Hematopoietic multipotent progenitor cell treated with erythropoietin and hydrocortisone succinate and interleukin-3 and kit ligand, for 6 days (in vitro differentiated cells): ENCODE measurements at places on chromosomes 2 and 18.

DNA sequence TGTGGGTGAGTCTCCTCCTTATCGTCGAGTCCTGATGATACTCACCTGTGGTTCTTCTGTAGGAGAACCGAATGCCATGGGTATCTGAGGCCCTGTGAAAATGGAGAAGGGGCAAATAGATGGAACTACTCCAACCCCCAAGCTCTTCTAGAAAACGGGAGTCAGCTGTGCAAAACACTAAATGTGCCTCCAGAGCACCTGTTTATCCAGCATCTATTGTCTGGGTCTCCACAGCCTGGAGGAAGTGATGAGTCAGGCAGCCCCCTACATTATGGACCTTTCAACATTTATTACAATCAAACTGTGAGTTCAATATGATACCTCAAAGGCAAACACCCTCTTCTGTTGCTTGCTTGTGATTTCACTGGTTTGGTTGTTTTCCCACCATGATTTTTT lies 9.8 kb upstream of the LRRFIP1 start:
- DNase-seq, result no peak

DNA sequence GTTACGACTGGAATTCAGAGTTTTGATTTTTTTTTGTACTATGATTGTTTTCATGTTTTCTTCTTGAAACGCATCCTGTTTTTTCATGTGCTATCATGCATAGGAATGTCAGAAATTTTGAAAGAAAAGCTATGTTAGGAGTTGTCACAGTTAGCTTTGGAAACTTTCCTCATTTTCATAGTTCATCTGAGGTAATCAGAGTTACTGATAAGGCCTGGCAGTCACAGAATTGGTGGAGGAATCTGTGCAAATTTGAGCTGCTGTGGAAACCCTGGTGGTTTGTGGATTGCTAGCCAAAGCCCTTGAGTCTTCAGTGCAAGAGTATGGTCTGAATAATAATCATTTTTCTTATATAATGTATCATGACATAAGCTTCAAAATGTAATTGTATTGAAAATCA lies 401.0 kb downstream of the CNTNAP5 start:
- no peak for DNase-seq

DNA sequence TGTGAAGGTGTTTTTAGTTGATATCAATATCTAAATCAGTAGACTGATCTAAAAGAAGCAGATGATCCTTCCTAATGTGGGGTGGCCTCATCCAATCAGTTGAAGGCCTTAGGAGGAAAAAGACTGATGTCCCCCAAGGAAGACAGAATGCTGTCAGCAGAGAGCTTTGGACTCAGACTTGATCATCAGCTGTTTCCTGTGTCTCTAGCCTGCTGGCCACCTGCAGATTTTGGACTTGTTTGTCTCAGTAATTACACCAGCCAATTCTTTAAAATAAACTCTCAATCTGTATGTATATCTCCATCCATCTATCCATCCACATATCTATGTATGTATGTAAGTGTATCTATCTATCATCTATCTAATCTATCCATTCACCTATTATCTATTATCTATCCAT lies 301.3 kb downstream of the LPIN1 start:
- DNase-seq, result no peak

DNA sequence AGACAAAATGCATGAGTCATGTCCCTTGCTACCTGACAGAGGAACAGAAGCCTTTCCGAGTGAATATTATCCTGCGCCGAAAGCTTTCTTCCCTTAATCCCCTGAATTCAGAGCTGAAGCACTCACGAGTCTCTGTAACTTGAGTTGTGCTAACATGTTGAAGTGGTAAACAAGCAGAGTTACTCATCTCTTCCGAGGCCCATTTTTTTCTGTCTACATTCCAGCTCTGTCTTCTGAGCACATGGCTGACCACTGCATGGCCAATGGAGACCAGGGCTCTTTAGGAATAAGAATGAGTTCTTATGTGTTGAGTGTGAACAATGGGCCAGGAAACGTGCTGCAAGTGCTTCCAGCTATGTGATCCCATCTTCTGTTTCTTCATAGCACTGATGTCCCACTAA lies 73.1 kb upstream of the PID1 start:
- no peak for DNase-seq
